Kidney epithelial cell (primary cell): ENCODE measurements at places on chromosomes 11 and 22. TPM values are rescaled to one million over a fixed set of nuclear protein-coding genes. Genes with fewer than 3 reads are reported as not detected.

The ENDOD1 gene
- total RNA-seq: 33.1 and 38.4 TPM in 2 replicates

The SOX10 gene
- total RNA-seq: not detected in 2 replicates

The TRIM6 gene
- 3.4 and 4.9 TPM in 2 replicates for total RNA-seq

The KDM4E gene
- total RNA-seq: not detected in 2 replicates

The CALCA gene
- 1.8 and 6.0 TPM in 2 replicates for total RNA-seq

The OR5B21 gene
- not detected in 2 replicates for total RNA-seq

The SEC14L6 gene
- 3.7 and 5.8 TPM in 2 replicates for total RNA-seq

The RAC2 gene
- total RNA-seq: 24.0 and 26.6 TPM in 2 replicates

The CNGA4 gene
- 0.14 and 0.54 TPM in 2 replicates for total RNA-seq

The APOL5 gene
- total RNA-seq: not detected in 2 replicates

The SLC6A5 gene
- not detected in 2 replicates for total RNA-seq

The KIRREL3 gene
- total RNA-seq: 1.3 and 1.4 TPM in 2 replicates

The OR52E8 gene
- not detected in 2 replicates for total RNA-seq

The KRTAP5-7 gene
- total RNA-seq: not detected in 2 replicates

The XRCC6 gene
- 296 and 309 TPM in 2 replicates for total RNA-seq

The TSKU gene
- 59.5 and 67.6 TPM in 2 replicates for total RNA-seq

The GPR83 gene
- 0.07 TPM in 1 of 2 replicates, not detected in the other for total RNA-seq

The LRRC4C gene
- total RNA-seq: 0.14 and 1.5 TPM in 2 replicates

The DCUN1D5 gene
- 73.7 and 83.5 TPM in 2 replicates for total RNA-seq

The APOBEC3A gene
- 0.34 and 1.0 TPM in 2 replicates for total RNA-seq
